ENCODE measurements at places on chromosomes 2 and 18.
A peak's percentile ranks its signal among the peaks of the same experiment; 100 is the strongest.

GRCh38 chr2:147759536-147759935 is 85.3 kb upstream of the ACVR2A start:
- DNase-seq: no peak

DNA sequence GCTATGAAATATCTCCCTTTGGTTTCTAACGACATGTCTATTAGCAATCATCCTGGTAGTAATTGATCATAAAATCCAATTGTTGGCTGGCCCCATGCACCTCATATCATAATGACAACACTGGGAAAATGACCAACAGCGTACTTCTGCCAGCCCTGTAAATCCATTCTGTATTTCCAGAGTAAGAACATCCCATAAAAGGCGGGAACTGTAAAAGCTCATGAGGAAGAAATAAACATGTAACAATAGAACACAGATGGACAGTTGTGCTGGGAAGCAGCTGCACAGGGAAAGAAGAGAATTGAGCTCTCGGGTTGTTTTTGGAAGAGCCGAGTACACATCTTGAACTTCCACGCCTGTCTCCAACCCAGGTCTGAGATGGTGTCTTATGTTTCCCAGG is 218.7 kb downstream of the CMPK2 start:
- DNase-seq: no peak

GRCh38 chr2:141707486-141707885 is 423.3 kb downstream of the LRP1B start:
- no peak for DNase-seq

GRCh38 chr2:6017736-6018286 is 325.6 kb downstream of the SOX11 start:
- DNase-seq: no peak

DNA sequence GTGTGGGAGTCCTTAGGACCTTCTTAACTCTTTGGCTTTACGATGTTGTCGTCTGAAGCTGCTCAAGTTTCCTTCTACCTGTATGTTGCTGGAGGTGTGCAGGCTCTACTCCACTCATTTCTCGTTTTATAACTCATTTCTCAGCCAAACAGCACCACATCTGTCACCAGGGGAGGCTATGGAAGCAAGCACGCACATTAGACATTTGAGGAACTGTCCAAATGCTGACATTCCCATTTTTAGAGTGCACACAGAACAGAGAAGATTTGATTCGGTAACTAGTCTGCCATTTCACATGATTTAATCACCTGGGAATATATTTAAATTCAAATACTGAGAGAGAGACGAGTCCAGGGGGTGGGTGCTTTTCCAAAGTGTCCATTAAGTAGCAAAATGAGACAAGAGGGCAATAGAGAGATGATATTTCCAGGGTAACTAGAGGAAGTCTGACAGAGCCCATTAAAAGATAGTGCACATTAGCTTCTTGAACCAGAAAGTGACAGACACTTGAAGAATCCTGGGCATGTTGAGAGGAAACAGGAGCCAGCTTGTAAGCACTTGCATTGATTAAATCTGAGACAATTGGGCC is 793.3 kb downstream of the TDRD15 start:
- DNase-seq: no peak

GRCh38 chr2:96715658-96716057 is 24.2 kb downstream of the LMAN2L start:
- DNase-seq: no peak

DNA sequence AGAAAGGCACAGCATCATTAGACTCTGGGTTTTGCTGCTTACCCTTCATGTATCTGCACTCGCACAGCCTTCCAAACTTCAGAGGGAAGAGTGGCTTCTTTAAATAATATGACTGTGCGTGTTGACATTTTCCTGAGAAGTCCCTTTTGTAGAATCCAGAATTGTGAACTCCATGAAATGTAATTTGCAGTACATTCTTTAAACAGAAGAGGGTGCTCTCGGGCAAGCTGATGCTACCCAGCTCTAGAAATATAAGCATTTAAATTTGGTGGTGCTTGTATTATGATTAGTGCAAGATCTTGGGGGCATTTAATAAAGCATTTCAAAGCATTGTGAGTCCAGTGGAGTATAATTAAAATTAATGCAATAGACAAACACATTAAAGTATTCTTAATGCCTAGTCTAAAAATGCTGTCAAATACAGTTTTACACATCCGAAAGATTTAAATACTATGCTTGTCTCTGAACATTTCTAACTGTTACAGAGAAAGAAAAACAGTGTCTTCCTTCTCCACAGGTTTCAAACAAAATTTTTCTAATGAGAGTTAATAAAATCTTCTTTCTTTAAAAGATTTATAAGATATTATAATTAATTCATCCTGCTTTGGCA is 17.3 kb upstream of the GTF2A1L start:
- DNase-seq: no peak

DNA sequence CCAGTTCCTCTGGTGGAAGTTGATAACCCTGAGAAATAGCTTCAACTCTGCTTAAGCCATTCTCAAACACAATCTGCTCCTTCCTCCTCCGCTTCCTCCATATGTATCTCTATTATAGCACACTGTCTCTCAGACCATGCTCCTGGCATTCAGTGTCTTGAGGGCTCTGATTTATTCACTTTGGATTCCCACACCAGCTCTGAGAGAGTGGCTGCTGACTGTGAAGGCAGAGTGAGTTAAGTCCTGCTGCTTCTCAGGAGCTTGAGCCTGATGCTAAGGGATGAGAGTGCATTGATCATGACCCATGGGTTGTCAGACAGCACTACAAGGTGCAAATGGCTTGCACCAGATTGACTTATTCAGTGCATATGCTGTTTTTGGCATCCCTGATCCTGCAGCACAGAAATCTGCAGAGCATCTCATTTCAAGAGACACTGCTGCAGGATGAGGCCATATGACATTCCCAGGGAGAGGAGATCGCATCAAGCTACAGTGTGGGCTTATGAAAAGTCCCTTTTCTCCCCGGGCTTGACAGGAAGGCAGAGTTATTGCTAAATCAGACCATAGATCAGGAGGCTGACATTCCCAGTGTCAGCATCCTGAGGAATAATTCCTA is 500.5 kb upstream of the RAB6C start:
- DNase-seq: peak; percentile 25

GRCh38 chr2:31434911-31435310 is 20.4 kb upstream of the XDH start:
- DNase-seq: no peak

- DNase-seq: no peak
Measured at GRCh38 chr2:40318921-40319320, 133.0 kb downstream of the SLC8A1 start.

GRCh38 chr18:79071503-79072210 is 2.5 kb downstream of the ATP9B start:
- DNase-seq: no peak

GRCh38 chr2:20515290-20516220 is 68.7 kb downstream of the RHOB start:
- DNase-seq: no peak

GRCh38 chr2:151918308-151918707 is 90.1 kb upstream of the ARL5A start:
- DNase-seq: no peak

- no peak for DNase-seq
Measured at GRCh38 chr18:67845035-67845434, 328.5 kb upstream of the DSEL start.

DNA sequence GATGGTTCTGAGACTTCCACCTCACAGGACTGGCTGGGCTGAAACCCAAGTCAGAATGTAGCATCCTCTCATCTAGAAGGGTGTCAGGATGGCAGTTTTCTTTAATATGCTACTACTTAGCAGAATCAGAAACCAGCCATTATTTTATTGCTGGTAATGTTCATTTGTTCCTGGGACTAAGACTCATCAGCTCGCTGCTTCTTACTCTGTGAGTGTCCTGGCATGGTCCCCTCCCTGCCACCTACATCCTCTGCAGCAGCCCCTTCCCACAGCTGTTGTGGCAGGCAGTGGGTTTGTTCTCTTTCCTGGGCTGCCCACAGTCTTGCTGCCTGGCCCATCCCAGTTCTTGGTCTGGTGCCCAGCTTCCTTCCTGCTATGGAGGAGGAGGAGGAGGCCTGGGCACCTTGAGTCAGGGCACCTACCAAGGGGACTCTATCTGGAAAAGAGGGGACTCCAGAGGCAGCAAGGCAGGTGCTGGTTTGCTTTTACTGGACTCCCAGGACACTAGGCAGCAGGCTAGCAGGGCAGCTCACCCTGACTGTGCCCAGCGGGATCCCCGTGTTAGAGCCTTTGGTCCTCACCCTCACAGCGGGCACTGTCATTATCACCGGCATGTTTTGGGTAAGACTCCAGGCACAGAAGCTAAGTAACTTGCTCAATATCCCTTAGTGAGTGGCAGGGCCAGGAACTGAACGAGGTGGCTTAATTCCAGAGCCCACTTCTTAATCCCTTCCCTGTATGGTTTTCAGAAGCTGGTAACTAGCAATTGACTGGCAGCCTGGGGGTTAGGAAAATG is 62.1 kb downstream of the LRRFIP1 start:
- DNase-seq: peak; percentile 48
